ENCODE measurements at places on chromosomes 4 and X.

GRCh38 chr4:186724058-186724863 is 605 bp upstream of the FAT1 start:
- DNase-seq, result peak; percentile 50

- DNase-seq, result peak; percentile 20
Observed at GRCh38 chr4:168832763-168833575, 177.1 kb downstream of the CBR4 start.

DNA sequence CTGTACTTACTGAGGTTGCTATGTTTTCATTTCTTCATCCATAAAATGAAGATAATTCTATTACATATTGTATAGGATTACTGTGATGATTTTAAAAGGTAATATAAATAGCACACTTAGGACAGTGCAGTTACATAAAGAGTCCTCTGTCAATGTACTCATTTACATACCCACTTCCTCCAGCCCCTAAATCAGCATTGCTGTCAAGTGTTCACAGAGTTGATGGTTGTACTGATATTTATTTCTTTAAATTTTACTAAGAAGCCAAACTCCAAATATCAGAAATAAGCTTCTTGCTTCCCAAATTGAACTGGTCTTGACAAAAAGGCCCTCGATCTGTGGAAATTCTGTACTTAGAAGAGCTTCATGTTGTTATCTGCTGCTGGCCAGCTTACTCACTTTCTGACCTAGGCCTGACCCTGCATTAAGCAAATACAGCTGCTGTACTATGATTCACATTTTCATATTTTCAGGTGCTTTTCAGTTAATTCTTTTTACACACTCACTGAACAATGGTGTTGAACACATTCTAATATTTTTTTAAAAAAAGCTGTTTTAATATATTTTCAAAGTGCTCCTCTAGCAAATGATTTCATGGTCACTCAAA is 259.6 kb downstream of the UNC5C start:
- peak; percentile 31 for DNase-seq

DNA sequence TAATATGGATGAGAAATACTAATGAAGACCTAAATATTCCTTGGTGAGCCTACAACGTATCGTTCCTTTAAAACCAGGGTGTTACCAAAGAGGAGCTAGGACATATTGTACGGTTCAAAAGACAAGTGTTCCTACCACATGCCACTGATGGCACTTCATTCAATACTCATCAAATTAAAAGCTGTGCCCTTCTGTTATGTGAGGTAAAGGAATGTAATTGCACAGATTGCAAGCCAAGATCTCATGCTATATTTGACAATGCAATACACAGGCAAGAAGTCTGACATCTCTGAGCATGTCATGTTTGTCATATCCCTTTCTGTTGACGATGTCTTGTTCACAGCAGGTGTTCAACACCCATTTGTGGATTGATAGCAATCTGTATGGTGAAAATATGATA is 6.9 kb downstream of the FGF13 start:
- DNase-seq, result no peak

DNA sequence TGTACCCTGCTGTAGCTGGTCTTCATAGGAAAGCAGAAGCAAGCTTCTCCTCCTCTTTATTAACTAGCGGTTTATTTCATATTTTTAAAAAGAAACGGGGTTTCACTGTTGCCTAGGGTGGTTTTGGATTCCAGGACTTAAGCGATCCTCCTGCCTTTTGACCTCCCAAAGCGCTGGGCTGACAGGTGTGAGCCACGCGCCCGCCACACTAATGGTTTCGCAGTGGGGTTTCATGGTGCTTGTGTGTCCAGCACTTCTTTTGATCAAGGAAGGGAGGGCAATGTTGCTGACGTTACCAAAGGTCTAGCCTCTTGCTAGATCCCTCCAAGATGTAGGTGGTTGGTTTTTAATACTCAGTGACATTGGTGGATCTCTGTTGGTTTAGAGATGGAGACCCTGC is 1.4 kb downstream of the MAEA start:
- DNase-seq, result no peak

- no peak for DNase-seq
Observed at GRCh38 chr4:141870152-141870551, 233.8 kb downstream of the IL15 start.

GRCh38 chr4:32574803-32575202 is 1854.6 kb downstream of the PCDH7 start:
- no peak for DNase-seq

- no peak for DNase-seq
Observed at GRCh38 chr4:46645126-46645525, 255.2 kb upstream of the GABRA2 start.

GRCh38 chr4:153151535-153152455 is 52.4 kb upstream of the TRIM2 start:
- DNase-seq, result no peak

GRCh38 chr4:182556580-182556979 is 313.4 kb downstream of the TENM3 start:
- DNase-seq, result no peak

GRCh38 chr4:121869841-121870822 is at the start of gene BBS7:
Gene BBS7 (minus strand): TSS chr4:121870474. CDS start chr4:121870313, 161 bp downstream.
- DNase-seq, result peak; percentile 97

GRCh38 chr4:164224871-164225270 is 529.1 kb upstream of the SMIM31 start:
- DNase-seq, result no peak

- no peak for DNase-seq
Observed at GRCh38 chr4:90028460-90028859, 98.7 kb upstream of the CCSER1 start.

DNA sequence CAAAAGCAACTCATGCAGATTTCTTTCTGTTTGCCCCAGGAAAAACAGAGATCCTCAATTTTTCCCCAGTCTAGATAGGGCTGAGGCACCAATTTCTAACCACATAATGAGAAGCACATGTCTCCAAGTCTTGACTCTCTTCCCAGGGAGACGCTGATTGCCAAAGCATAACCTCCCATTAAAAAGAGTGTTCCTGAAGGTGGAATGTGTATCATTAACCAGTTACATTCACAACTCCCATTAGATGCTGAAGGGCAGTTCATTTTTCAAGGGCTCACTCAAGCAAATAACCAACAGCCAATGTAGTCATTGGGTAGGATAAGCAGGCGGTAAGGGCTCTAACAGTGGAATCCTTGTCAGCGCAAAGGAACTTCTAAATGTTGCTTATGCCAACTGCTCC is 27.5 kb downstream of the TMEM47 start:
- no peak for DNase-seq

DNA sequence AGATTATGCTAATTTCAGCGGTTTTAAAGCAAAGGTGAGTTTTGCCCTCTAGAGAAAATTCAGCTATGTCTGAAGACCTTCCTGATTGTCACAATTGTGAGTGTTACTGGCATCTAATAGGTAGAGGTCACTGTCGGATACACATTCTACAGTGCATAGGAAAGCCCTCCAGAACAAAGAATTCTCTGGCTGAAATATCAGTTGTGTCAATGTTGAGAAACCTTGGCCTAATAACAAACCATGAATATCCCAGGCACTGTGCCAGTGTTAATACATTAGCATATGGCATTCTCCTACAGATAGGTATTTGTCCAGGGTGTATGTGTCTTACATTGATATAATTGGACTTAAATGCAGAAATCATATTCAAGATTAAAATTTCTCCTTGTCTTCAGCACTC is 294.3 kb downstream of the FSTL5 start:
- DNase-seq, result no peak

DNA sequence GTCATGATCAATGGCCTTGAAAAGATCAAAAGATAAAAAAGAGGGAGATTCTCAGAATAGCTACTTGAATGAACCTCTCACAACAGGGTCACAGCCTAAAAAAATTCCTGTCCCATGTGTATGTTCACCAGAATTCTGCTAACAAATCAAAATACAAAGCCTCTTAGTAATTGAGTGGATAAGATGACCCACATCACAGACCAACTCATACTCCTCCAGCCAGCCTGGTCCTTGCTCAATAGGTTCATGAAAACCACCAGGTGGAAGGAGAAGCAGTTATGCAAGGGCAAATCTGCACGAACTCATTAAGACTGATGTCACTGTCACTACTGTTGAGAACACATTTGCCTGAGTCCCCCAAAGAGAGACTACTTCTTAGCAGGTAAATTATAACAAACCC is 21.5 kb downstream of the WDFY3 start:
- DNase-seq, result no peak

DNA sequence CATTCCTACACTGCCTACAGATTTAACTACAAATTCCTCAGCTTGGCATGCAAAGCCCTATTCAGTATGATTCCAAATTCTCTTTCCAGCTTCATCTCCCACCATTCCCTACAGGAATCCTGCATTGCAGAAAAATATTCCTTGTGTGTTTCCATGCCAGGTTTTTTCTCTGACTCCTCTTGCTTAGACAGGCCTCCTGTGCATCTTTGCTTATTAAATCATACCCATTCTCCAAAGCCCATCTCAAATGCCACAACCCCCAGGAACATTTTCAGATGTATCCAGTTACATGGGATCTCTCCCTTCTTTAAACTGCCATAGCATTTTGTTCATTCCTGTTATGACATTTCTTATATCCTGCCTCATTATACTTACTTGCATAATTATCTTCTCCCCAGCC is 106.4 kb upstream of the GRIA3 start:
- no peak for DNase-seq

- no peak for DNase-seq
Observed at GRCh38 chrX:104712515-104712914, 146.5 kb downstream of the IL1RAPL2 start.

DNA sequence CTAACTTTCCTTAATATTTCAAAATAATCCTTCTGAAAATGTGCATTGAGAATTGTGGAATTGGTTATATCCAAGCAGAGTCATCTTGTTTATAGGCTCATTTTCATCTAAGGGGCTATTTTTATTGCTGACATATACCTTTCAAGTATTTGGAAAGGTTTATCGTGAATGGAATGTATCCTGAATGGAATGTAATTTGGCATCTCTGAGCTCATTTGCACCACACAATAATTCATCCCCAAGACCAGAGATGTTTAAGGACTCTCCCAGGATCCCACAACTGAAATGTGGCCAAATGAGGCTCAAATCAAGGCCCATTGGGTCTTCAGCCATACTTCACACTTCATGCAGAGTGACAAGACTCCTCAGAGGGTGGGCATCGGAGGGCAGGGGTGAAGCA is 7.5 kb upstream of the SETD7 start:
- no peak for DNase-seq

GRCh38 chrX:48684134-48684533 is 535 bp downstream of the WAS start:
- DNase-seq, result no peak

- DNase-seq, result no peak
Observed at GRCh38 chr4:102352781-102353180, 7.5 kb upstream of the SLC39A8 start.

GRCh38 chr4:36614011-36614410 is 332.6 kb downstream of the DTHD1 start:
- DNase-seq, result no peak

DNA sequence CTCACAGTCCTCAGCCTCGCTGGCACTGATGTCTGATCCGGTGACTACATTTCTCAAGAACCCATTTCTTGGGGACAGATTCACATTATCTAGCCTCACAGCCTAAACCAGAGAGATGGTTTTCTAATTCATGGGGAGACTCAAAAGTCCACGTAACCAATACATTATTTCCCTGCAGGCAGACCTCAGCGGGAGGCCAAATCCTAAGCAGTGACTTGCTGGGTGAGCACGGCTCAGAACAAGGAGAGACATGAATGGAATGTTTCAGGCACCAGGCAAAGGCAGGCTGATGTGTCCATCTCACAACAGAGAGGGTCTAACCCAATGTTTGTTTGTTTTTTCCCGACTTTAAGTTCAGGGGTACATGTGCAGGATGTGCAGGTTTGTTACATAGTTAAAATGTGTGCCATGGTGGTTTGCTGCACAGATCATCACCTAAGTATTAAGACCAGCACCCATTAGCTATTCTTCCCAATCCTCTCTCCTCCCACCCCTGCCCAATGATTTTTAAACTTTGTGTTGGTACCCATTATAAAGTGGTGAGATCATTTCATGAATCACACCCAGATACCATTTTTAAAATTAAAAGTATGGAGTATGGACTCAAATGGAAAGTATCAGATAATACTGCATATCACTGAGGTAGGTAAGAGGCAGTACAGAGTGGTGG is 53.3 kb downstream of the SCD5 start:
- no peak for DNase-seq

GRCh38 chrX:3393581-3394111 is 47.2 kb upstream of the MXRA5 start:
- peak; percentile 7 for DNase-seq

GRCh38 chr4:81951891-81952455 is 421.8 kb downstream of the HNRNPD start:
- DNase-seq, result no peak

DNA sequence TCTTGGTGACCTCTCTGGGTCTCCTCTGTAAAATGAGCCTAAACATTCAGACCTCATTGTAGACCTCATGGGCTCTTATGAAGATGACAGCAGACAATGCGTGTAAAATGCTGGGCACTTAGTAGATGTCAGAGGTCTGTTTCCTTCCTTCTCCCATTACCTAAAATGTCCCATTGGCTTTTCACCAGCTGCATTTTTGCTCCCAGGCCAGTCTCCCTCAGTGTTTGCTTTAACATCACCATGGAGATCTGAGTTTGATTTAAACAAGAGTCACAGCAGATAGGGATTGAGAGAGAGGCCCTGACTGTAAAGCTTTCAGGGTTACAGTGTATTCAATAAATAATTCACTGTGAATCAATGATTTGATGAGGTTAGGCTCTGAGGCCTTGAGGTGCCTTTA is 24.3 kb downstream of the PSAPL1 start:
- DNase-seq, result no peak

DNA sequence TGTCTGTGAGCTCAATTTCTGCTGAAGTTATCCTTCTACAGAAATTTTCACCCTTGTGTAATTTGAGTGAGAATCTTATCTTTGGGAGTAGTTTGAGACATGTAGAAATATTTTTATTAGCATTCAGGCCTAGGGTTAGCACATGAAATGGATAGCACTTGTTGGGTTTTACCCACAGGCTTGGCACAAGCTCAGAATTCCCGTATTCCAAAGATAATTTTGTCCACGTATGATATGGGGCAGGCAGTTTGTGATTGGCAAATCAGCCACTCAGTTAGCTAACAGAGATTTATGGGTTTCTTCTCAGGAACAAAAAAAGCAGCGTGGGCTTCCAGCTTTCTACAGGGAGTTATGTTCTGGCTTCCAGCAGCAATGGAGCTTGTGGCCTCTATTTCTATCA is 117.9 kb upstream of the DCAF8L1 start:
- DNase-seq, result no peak

GRCh38 chrX:17590892-17591740 is 146.2 kb upstream of the SCML1 start:
- peak; percentile 29 for DNase-seq

- DNase-seq, result no peak
Observed at GRCh38 chr4:8229331-8229975, 30.4 kb downstream of the SH3TC1 start.

- DNase-seq, result no peak
Observed at GRCh38 chr4:5378002-5378401, 326.7 kb downstream of the STK32B start.

GRCh38 chr4:136651278-136651667 is 881.0 kb downstream of the PCDH18 start:
- no peak for DNase-seq

DNA sequence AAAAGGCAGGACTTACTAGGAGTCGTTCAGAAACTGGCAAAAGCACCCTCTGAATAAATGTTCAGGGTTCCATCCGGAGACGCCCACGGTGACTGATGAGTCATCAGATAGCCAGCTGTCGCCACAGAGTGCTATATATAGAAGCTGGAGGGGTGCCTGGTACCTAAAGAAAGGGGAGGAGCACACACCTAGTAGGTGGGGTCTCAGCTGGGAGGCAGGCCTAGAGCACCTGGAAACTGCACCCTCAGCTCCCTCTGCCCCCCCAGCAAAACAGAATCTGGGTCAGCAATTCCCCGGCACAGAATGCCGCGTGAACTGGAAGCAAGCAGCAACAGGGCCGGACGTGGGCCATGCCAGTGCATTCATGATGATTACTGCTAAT is 242.0 kb downstream of the BCOR start:
- peak; percentile 67 for DNase-seq

All from urothelium cell line (cell line).